ENCODE measurements at places on chromosomes 1 and 21. TPM values are rescaled to one million over a fixed set of nuclear protein-coding genes. Genes with fewer than 3 reads are reported as not detected.
A peak's percentile ranks its signal among the peaks of the same experiment; 100 is the strongest.

DNA sequence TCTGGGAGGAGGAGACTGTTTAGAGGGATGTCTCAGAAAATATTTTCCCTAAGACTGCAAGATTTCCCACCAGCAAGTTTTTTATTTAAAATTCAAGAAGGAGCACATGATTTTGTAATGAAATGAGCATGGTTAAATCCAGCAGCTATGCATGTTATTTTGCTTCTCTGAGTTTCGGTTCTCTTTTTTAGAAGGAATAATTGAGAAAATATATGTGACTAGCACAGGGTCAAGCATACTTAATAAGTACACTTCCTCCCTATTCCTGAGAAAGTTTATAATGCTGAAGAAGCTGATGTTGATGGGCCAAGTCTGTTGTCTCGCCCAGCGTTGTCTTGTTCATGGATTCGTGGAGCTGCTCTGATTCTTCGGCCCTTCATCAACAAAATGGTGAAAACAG lies 51.2 kb downstream of the EXO1 start:
- DNase-seq = no peak

- peak; percentile 54 for DNase-seq
These were observed 10.4 kb upstream of the GALE start for GRCh38 chr1:23810818-23811540.

DNA sequence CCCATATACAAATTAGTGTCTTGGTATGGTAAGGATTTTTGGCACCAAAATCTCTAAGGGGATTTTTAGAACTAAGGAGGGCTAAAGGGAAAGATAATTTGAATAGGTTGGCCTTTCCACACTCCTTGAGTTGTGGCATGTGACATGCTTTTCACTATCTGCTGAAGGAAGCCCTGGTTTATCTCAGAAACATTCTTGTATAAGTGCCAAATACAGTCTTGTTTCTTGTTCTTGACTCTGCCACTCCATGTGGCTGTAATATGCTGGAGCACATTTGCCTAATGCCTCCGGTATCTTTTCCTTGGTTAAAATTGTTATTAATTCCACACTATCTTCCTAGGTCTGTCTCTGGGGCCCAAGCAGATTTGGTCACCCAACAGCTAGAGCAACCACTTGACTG lies 457.0 kb downstream of the USP25 start:
- no peak for DNase-seq

DNA sequence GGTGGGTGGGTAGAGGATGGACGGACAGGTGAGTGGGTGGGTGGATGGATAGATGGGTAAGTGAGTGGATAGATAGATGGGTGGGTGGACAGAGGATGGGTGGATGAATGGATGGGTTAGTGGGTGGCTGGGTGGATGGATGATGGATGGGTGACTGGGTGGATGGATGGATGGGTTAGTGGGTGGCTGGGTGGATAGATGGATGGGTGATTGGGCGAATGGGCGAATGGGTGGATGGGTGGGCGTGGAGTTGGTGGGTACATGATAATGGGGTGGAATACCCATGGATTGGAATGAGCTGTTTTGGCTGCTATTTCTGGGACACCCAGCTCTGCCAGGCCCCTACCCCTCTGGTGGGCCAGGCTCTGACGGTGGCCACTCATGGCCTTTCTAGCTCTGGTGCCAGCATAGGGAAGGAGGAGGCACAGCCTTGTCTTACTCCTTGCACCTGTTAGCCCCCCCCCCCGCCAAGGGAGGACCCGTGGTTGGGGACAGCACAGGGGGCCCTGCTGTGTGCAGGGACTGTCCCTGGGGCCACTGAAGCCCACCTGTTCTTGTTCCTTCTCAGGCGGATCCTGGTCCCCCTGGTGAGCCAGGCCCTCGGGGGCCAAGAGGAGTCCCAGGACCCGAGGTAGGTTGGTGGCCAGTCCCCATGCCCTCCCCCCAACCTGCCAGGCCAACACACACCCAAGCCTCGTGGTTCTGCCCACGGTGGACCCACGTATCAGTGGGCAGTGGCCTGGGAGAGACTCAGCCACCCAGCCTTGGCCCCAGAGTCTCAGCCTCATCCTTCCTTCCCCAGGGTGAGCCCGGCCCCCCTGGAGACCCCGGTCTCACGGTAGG lies 26.4 kb downstream of the COL6A2 start:
- DNase-seq = no peak

- no peak for DNase-seq
These were observed 18.4 kb downstream of the ZBTB17 start for GRCh38 chr1:15957221-15958095.

- DNase-seq = no peak
These were observed 62.5 kb upstream of the ARHGAP29 start for GRCh38 chr1:94299627-94300553.

DNA sequence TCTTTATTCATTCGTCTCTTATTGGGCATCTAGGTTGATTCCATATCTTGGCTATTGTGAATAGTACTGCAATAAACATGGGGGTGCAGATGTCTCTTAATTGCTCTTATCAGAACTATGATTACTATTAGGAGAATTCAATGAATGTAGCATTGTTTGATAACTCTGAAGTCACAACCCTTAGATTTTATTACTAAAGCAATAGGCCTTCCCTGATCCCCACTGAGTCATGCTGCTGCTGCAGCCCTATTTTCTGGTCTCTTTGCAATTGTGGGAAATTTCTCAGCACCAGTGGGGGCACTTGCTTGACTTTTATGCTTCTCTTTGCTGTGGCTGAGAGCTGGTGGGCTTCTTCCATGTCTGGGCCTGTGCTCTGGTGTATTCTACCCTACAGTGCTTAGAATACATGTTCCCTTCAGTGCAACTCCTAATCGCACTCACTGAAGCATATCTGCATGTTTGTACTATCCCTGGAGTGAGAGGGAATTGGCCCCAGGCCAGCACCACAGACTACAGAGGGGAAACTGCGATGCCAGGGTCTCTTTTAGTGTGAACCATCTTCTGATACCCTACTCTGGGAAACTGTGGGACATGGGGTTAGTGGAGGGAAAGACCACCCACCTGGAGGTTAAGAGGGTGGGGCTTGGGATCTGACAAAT lies 52.2 kb upstream of the ROR1 start:
- DNase-seq = no peak

- DNase-seq = no peak
These were observed 7.3 kb downstream of the EDEM3 start for GRCh38 chr1:184747089-184747955.

DNA sequence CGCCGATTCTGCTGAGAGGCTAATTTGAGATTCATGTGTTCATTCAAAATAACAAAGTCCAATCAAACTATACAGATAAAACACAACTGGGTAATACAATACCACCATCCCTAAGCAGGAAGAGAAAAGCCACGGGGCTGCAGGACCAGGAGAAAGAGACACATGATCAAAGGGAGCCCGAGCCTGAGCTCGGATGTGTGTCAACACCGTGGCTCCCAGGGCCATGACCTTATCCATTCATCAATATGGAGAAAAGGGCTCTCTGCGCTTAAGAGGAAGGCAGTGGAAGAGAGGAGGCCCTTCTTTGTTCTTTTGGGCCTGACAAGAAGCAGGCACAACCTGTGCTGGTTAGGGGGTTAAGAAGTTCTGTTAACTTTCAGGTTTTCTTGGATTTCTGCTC lies 56.7 kb downstream of the HUNK start:
- no peak for DNase-seq

DNA sequence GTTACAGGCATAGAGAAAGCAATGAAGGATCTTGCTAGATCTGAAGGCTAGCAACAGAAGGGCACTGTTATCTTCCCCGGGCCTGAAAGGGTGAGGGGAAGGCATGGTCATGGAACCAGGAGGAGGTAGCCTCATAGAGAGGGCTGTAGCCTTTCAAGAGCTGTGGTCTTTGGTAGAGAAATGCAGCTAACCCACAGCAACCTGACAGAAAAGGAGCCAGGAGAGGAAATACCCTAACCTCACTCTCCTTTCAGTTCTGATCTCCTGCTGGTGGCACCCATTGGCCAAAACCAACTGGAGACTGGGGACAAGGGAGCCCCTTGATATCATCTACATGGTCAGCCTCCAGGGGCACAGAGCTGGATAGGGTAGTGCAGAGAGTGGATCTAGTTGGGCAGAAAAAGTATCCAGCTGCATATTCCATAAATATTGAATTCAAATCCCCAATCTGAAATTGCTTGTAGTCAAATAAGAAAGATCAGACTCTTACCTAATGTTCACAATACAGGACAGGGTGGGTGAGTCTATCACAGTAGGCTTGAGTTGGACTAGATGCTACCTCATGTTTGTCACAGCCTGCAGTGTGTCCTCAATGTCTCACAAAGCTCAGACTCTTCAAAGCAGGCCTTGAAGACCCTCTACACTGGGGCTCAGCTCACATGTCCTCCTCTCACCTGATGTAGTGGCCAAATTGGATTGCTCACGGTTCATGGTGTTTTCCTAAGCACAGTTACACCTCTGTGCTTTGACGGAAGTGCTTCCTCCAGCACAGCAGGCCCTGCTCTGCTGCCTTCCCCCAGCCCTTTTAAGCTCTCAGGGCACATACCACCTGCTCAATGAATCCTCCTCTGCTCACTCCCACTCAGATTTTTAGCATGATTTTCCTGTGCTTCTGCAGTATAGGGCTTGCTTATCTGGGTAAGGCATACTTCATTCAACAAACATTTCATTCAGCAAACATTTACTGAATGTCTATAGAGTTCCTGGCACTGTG lies 74.1 kb upstream of the JUN start:
- peak; percentile 26 for DNase-seq

DNA sequence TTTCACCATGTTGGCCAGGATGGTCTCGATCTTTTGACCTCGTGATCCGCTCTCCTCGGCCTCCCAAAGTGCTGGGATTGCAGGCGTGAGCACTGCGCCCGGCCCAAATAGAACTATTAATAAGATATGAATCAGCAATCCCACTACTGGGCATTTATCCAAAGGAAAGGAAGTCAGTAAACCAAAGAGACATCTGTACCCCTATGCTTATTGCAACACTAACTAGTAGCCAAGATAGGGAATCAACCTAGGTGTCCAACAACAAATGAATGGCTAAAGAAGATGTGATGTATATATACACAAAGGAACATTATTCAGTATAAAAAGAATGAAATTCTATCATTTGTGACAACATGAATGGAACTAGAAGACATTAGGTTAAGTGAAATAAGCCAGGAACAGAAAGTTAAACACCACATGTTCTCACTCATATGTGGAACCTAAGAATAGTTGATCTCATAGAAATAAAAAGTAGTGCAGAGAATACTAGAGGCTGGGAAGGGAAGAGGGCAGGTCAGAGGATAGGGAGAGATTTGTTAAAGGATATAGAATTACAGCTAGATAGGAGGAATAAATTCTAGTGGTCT lies 48.8 kb downstream of the XPR1 start:
- DNase-seq = no peak

DNA sequence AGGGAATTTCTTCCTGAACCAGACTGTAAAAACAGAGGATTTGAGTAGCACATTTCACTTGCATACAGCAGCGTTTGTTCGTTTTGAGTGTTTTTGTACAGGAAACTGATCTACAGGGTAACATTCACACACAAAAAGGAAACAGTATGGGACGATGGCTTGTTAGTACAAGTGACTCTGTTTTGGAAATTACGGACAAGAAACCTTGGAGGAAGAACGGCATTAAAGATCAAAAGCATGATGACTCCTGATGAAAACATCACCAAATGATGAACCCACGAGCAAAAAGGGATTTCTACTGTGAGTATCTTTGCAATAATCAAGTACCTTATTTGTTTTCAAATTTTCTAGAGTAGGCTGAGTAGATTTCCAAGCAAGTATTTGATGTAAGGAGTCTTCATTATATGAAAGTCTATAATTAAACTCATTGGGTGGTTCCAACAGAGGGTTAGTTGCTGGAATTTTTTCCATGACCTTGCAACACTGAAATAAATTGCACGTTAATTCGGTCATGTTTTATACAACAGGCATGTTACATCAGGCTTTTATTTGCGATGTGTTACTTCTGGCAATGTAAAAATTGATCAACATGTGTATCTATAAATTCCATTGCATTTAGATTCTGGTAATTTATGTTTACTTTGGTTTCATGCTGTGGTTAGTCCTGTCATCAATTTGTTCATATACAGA lies 76.7 kb upstream of the KCNK2 start:
- DNase-seq = no peak

The MYCL gene
- total RNA-seq = 0.08 TPM

The OR2T29 gene
- not detected for total RNA-seq

- DNase-seq = no peak
These were observed 2.9 kb downstream of the OR10J5 start for GRCh38 chr1:159532922-159533321.

GRCh38 chr1:10835822-10836421 lies 39.5 kb upstream of the CASZ1 start:
- peak; percentile 18 for DNase-seq

The PLA2G2D gene
- total RNA-seq = not detected

The FNDC5 gene
- not detected for total RNA-seq

The NCMAP gene
- 0.21 TPM for total RNA-seq

DNA sequence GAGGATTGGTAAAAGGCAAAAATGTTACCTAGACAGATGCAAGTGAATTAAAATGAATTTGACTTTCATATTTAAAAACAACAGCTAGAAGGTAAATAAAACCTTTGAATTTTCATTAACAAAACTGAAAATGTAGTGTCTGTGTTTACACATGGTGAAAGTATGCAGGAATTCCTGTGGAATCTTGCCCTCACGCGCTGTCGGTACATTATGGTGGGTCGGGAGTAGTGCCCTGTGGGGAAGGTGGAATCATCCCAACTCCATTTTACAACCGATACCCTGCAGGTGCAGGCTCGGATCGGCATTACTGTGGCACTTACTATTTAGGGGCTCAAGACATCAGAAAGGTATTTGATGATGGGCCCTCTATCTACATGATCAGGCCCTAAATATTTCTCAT lies 197.2 kb upstream of the MAP1LC3C start:
- no peak for DNase-seq

The EFHD2 gene
- 45.6 TPM for total RNA-seq

DNA sequence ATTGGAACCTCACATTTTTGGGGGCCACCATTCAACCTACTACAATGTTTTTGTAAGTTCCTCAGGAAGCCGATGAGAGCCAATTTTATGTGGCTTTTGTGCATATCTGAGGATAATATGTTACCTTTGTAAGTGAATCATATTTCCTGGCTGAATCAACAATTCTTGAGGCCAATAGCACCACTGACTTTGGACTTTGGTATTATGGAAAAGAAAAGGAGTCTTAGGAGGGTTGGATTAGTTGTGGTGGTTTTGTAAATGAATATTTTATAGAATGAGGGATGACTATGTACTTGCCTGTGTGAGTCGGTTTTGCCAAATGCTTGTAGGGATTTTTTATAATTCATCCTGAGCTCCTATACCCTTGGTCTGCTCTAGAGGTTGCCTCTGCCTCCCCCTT lies 181.5 kb upstream of the HMGB4 start:
- DNase-seq = no peak

- DNase-seq = no peak
These were observed 158.0 kb upstream of the CD34 start for GRCh38 chr1:208068908-208069307.

GRCh38 chr1:228079601-228080263 lies 2.8 kb upstream of the ARF1 start:
- DNase-seq = no peak

The PCBP3 gene
- 0.66 TPM for total RNA-seq

Measured in activated naive CD8-positive, alpha-beta T cell treated with anti-CD3 and anti-CD28 coated beads for 36 hours (primary cell).